SHP77 treated with DMSO at 0.1 percent for 48 hours (cell line): ENCODE measurements at places on chromosomes 2 and 18.

- DNase-seq, result no peak
These were observed 121.8 kb downstream of the SPHKAP start for GRCh38 chr2:228059735-228060134.

- DNase-seq, result no peak
These were observed 18.2 kb downstream of the CDKL4 start for GRCh38 chr2:39225567-39225966.

GRCh38 chr18:77223653-77224052 is 26.0 kb upstream of the GALR1 start:
- no peak for DNase-seq

DNA sequence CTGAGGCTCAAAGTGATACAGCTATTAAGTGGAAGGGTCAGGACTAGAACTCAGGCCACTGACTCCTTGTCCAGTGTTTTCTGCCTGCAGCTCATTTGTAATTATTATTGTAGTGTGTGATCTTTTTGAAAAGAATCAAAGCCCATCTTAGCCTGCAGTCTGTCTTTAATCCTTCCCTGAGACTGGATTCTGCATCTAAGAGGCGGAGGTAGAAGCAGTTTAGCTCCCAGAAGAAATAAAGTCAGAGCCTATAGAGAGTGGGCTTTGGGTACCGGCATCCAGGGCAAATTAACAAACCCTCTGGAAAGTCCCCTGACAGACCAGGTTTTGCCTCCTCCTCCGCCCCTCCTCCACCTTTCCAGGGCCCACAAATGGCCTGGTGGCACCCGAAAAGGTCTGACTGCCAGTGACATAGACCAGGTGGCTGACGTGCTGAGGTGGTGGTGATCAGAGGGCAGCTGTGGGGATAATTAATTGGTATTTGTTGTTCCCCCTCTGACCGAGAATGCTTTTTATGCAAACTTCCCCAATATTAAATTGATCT is 2.2 kb upstream of the RAX start:
- no peak for DNase-seq

GRCh38 chr2:127324635-127325034 is 30.7 kb upstream of the ERCC3 start:
- DNase-seq, result no peak

DNA sequence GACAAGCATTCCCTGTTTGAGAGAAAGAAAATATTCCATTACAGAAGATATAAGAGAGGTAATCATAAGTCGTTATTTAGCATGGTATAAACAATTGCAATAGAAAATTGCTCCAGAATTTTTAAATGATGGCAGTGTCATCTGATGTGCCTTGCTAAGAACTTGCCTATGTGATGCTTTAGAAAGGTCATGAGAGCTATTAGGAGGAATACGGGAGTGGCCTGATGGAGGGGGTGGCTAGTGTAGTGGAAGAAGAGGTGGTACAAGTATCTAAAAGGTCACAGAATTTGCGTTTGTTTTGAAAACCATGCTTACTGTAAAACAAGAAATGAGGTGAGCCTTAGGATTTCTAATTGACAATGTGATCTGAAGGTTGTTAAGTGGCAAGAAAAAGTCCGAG is 550.0 kb downstream of the TMX3 start:
- DNase-seq, result no peak

GRCh38 chr18:62715436-62715758 is at the start of gene PHLPP1:
TSS of gene PHLPP1 (plus strand) at chr18:62715541. CDS start at chr18:62715684, 143 bp downstream.
- DNase-seq, result no peak

DNA sequence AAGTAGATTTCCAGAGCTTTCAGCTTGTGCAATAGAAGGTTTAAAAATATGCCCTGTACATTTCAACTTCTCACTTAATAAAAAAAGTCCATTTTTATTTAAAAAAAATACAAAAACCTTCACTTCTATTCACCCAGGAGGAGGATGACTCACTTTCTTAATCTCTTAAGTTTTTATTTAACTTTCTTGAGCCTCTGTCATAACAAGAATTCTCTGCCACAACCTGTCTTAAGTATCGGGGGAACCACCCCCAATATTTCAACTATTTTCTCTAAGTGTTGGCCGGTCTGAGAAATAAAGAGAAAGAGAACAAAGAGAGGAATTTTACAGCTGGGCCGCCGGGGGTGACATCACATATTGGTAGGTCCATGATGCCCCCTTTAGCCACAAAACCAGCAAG is 58.4 kb downstream of the LRATD1 start:
- no peak for DNase-seq

DNA sequence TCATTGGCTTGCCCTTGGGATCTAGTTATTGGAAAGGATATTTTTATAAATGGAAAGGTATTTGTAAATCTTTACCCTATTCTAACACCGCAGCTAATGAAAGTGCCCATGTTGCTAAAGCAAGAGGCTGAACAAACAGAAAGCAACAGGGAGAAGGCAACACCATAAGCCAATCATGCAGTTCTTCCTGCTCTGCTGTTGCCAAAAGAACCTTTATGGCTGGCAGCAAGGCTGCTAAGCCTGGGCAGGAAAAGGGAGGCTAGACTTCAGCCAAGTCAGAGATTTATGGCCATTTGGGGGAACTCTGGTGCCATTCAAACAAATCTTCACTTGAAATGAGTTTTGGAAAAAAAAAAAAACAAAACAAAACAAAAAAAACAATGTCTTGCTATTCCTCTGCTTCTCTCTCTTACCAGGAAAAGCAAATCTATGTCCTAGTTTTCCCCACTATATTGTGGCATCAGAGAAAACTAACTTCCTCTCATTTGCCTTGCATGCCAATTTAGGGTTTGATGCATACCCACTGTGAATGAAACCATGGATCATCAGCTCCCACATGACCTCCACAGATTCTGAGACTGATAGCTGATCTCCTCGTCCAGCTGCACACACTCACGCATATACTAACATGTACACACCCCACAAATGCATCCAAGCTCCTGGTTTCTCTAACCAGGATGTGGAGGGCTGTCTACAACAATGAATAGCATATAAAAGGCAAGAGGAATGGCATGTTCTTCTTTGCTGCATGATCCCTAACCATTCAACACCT is 179.3 kb downstream of the C1D start:
- no peak for DNase-seq

DNA sequence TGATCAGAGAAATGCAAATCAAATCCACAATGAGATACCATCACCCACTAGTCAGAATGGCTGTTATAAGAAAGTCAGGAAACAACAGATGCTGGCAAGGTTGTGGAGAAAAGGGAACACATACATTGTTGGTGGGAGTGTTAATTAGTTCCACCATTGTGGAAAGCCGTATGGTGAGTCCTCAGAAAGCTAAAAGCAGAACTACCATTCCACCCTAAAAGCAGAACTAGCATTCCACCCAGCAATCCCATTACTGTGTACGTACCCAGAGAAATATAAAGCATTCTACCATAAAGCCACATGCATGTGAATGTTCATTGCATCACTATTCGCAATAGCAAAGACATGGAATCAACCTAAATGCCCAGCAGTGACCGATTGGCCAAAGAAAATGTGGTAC is 60.7 kb downstream of the ANKRD62 start:
- DNase-seq, result no peak

- no peak for DNase-seq
These were observed 75.9 kb downstream of the TMEM131 start for GRCh38 chr2:97919858-97920257.

DNA sequence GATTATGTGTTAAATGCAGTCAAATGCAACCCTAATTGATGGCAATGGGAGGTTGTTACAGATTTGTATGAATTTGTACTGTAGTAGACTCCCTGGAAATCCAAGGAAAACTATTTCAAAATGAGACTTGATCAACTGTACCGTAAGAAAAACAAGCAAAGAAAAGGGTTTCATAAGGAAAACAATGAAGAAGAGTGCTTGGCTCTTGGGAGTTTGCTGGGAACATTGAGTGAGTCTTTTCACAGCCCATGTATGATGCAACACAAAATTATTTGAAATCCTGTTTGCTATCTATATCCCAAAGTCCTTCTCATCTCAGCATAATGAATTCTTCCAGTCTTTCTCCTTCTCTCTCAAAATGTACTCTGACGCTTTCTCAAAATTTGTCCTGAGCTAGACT is 67.0 kb upstream of the OSR1 start:
- no peak for DNase-seq

- peak; percentile 50 for DNase-seq
These were observed 50.1 kb downstream of the GREB1 start for GRCh38 chr2:11583840-11584524.

GRCh38 chr2:169034256-169034655 is 3.1 kb upstream of the ABCB11 start:
- DNase-seq, result no peak

DNA sequence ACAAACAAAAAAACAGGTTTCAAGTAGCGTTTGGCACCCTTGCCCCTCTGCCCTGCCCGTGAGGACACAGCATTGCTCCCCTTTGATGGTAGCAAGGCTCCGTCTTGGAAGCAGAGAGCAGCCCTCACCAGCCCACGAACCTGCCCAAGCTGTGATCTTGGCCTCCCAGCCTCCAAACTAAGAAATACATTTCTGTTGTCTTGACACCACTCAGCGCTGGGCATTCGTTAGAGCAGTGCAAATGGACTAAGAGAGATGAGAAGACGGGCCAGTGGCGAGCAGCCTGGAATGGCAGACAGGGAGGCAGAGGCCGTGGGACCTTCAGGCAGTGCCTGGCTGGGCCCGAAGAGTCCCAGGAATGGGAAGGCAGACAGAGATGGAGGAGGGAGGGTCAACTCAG is 109.8 kb downstream of the SH3BP4 start:
- DNase-seq, result no peak

GRCh38 chr2:141015341-141016047 is 1115.3 kb downstream of the LRP1B start:
- no peak for DNase-seq

DNA sequence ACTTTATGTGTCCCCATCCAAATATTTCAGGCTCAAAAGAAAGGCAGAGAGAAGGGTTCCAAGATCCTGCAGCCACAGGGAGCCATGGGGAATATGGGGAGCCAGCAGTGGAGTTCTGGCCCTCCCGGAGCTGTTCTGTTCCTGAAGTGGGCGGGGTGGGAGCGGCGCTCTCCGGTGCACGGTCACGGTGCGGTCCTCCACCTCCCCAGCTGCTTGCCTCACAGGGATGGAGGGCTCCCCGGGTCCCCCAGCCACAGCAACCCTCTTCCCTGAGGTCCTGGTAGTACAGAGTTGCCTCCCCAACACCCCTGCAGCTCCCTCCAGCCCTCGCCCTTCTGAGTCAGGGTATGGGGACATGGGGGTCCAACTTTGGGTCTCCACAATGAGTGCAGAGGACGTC is 26.2 kb upstream of the SNED1 start:
- DNase-seq, result no peak

DNA sequence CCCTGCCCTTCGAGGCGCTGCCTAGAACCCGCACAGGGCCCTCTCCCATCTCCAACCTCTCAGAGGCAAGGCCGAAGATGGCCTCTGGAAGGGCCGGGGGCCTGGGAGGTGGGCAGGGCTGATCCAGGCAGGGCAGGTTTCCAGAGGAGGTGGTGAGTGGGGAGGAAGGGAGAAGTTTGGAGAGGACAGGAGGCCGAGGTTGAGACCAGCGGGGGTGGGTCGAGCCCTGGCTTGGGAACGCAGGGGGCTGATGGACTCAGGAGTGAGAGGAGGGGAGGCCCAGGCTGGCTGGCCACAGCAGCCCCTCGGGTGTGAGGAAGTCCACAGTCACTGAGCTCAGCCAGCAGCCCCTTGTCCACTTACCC is 10.5 kb downstream of the CAPN10 start:
- no peak for DNase-seq

DNA sequence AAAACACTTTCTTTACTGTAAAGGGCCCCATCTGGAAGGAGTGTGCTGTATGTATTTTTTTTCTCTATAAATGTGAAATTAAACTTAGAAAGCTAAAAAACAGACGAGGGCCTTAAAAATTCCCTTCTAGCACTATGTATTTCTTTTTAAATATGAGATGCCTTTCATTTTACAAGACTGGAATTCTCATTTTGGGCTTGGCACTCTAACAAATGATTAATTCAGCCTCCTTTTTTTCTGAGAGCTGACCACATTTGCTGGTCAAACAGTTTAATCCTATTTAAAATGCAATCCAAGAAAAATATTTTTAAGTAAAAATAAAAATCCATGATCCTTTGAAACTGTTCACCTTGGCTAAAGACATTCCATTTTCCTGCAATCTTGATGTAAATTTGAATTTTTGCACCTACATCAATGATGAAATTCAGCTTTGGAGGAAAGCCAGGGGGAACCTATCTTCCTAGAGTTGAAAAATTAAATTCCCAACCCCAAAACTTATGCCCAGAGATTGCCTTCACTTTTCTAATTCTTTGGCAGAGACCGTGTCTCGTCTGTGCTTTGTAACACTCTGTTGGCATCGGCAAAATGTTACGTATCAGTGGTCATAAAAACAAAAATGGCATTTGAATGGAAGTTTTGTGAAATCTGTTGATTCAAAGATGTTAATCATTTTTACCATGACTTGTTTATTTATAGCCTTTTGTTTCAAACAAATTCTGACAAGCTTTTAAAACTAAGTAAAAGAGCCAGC is 284.5 kb downstream of the ZNF521 start:
- DNase-seq, result no peak

- no peak for DNase-seq
These were observed 38.5 kb upstream of the ATP8B1 start for GRCh38 chr18:57841568-57841967.

GRCh38 chr2:61853086-61853846 is 594 bp downstream of the FAM161A start:
- DNase-seq, result peak; percentile 71
